ENCODE measurements at places on chromosomes 5 and 9. TPM values are rescaled to one million over a fixed set of nuclear protein-coding genes. Genes with fewer than 3 reads are reported as not detected.

Gene RASEF
- total RNA-seq: 8.1 TPM

Gene ACTBL2
- total RNA-seq: not detected

Gene MPDZ
- total RNA-seq: 2.2 TPM

Gene ECM2
- 0.56 TPM for total RNA-seq

Data from esophagus mucosa (tissue), 1 donor.